A549 treated with AZD2906 at 1 μM for 4 hours (cell line): ENCODE measurements at places on chromosomes 1 and 21. TPM values are rescaled to one million over a fixed set of nuclear protein-coding genes. Genes with fewer than 3 reads are reported as not detected.

The FNDC5 gene
- total RNA-seq = 0.18 to 0.64 TPM (median 0.32 TPM) in 5 replicates

The FAM167B gene
- 0.29 to 0.88 TPM (median 0.45 TPM) in 5 replicates for total RNA-seq

The ZBTB8OS gene
- total RNA-seq = 35.3 to 44.8 TPM (median 38.3 TPM) in 5 replicates

The LY9 gene
- 0.12 to 0.23 TPM (median 0.15 TPM) in 5 replicates for total RNA-seq

The GPATCH4 gene
- total RNA-seq = 59.2 to 93.7 TPM (median 63.4 TPM) in 5 replicates

The MXRA8 gene
- 0.11 to 0.36 TPM (median 0.15 TPM) in 4 of 5 replicates, not detected in the other for total RNA-seq

The C1orf87 gene
- total RNA-seq = not detected in 5 replicates

The PRAMEF26 gene
- total RNA-seq = not detected in 5 replicates

The TNFRSF1B gene
- total RNA-seq = 0.52 to 0.65 TPM (median 0.60 TPM) in 5 replicates

The FCMR gene
- total RNA-seq = 4.4 to 6.3 TPM (median 5.8 TPM) in 5 replicates

The MIXL1 gene
- total RNA-seq = 0.05 to 0.09 TPM (median 0.07 TPM) in 4 of 5 replicates, not detected in the other

The TRPM2 gene
- total RNA-seq = 7.5 to 10.7 TPM (median 8.7 TPM) in 5 replicates

The FCRL6 gene
- not detected in 5 replicates for total RNA-seq

The GIPC2 gene
- total RNA-seq = 0.01 to 0.06 TPM (median 0.02 TPM) in 5 replicates

The FCRLB gene
- total RNA-seq = 1.0 to 1.8 TPM (median 1.7 TPM) in 5 replicates

The UMODL1 gene
- total RNA-seq = not detected in 5 replicates

The CHIA gene
- not detected in 5 replicates for total RNA-seq

The REN gene
- total RNA-seq = not detected in 5 replicates

The TMEM125 gene
- total RNA-seq = 0.05 TPM in 1 of 5 replicates, not detected in the others

The COL9A2 gene
- total RNA-seq = 0.07 to 0.33 TPM (median 0.23 TPM) in 5 replicates

The GPR61 gene
- total RNA-seq = 0.06 TPM in 1 of 5 replicates, not detected in the others
